SJCRH30 (cell line): ENCODE measurements at places on chromosomes 7 and 10.

DNA sequence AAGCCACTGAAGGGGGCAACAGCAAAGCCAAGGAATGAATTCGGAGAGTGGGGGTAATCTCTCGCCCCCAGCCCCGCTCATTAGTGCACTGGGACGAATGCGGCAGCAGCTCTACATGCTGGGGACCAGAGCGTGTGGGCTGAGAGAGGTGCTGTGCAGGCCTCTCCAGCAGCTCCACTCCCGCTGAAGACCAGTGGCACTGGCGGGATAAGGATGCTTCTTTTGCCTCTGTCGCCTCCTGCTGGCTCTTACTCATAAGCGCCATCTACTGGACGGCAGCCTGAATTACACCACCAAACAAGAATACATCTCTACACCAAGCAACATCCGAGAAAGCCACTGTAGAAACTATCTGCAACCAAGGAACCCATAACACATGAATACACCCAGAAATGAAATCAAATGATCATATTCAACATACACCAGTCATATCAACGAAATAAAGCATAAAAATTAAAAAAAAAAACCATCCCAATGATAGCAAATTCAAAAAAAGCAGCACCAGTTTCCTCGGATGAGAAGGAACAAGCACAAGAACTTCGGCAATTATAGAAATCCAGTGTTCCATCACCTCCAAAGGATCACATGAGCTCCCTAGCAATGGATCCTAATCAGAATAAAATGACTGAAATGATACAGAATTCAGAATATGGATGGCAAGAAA is 79.0 kb upstream of the TMEM168 start:
- H3K27me3 ChIP-seq, result no peaks in the 10 kb centered on the region
- 0 out of 2 replicates have a peak, but pooled peaks cover 4% of the 10 kb centered on the region for H3K36me3 ChIP-seq
- H3K4me1 ChIP-seq, result no peaks in the 10 kb centered on the region
- H3K27ac ChIP-seq, result no peak overlapping the region
- DNase-seq, result peak; percentile 51

GRCh38 chr7:81682873-81683272 is 87.0 kb downstream of the HGF start:
- H3K27ac ChIP-seq, result no peak overlapping the region
- no peak for DNase-seq
- peaks cover 7% of the 10 kb centered on the region for H3K4me1 ChIP-seq
- no peak overlapping the region for H3K4me3 ChIP-seq

GRCh38 chr7:134632937-134633540 is 13.6 kb upstream of the BPGM start:
- H3K36me3 ChIP-seq, result no peaks in the 10 kb centered on the region
- no peaks in the 10 kb centered on the region for H3K4me1 ChIP-seq
- DNase-seq, result peak; percentile 62
- no peak overlapping the region for H3K4me3 ChIP-seq
- H3K27me3 ChIP-seq, result no peaks in the 10 kb centered on the region

- H3K36me3 ChIP-seq, result no peaks in the 10 kb centered on the region
- no peak for DNase-seq
- H3K27ac ChIP-seq, result no peak overlapping the region
- H3K4me3 ChIP-seq, result no peak overlapping the region
- H3K4me1 ChIP-seq, result no peaks in the 10 kb centered on the region
Observed at GRCh38 chr10:57785068-57785467, 482.6 kb downstream of the IPMK start.

- DNase-seq, result no peak
- H3K4me1 ChIP-seq, result peaks cover 22% of the 10 kb centered on the region
- H3K36me3 ChIP-seq, result no peaks in the 10 kb centered on the region
- H3K27ac ChIP-seq, result no peak overlapping the region
Observed at GRCh38 chr7:95901006-95901405, 128.7 kb downstream of the DYNC1I1 start.

- no peaks in the 10 kb centered on the region for H3K27me3 ChIP-seq
- no peak for DNase-seq
Observed at GRCh38 chr7:112929421-112929820, 139.2 kb upstream of the TMEM168 start.

DNA sequence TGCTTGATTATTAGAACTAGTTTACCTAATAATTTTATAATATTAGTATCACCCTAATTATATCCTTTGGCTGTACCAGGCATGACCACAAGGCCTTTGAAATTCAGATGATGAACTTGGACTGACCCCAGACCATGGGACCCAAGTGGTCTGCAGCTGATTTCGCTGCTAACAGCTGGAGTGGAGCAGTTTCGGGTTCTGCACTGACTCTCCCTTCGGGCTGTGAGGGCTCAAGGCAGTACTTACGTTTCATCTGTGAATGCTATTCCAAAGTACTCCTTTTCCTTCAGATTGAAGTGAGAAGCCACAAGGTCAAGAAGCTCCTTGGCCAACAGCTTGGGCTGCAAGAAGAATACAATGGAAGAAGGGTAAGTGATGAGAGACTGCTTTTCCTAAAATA is 223.8 kb downstream of the PRPF18 start:
- H3K27me3 ChIP-seq, result no peaks in the 10 kb centered on the region
- no peaks in the 10 kb centered on the region; the same call in 1 of the 2 replicates for H3K4me1 ChIP-seq
- H3K36me3 ChIP-seq, result no peaks in the 10 kb centered on the region

DNA sequence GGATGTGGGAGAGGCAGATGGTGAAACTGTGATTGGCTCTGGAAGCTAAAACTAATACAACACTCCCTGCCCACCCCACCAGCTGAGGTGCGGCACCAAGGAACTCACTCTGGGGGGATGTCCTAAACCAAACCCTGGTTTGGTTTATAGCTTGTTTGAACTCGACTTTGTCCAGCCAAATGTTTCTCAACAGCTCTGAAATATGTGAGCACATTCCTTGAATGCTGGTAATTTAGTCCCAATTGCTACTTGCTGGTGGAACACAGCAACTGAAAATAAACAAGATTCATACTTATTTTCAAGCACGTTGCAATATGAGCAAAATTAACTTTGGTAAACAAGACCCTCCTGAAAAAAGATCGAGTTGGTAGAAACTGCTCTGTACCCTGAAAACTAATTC is 39.7 kb upstream of the CARD11 start:
- no peak overlapping the region for H3K4me3 ChIP-seq
- H3K4me1 ChIP-seq, result no peaks in the 10 kb centered on the region
- H3K36me3 ChIP-seq, result no peaks in the 10 kb centered on the region
- no peak overlapping the region for H3K27ac ChIP-seq
- no peak for DNase-seq

- peak; percentile 32 for DNase-seq
- H3K36me3 ChIP-seq, result no peaks in the 10 kb centered on the region
- H3K4me3 ChIP-seq, result no peak overlapping the region
- no peak overlapping the region for H3K27ac ChIP-seq
- H3K4me1 ChIP-seq, result peaks cover 27% of the 10 kb centered on the region
Observed at GRCh38 chr10:112810711-112811151, 139.3 kb upstream of the TCF7L2 start.

DNA sequence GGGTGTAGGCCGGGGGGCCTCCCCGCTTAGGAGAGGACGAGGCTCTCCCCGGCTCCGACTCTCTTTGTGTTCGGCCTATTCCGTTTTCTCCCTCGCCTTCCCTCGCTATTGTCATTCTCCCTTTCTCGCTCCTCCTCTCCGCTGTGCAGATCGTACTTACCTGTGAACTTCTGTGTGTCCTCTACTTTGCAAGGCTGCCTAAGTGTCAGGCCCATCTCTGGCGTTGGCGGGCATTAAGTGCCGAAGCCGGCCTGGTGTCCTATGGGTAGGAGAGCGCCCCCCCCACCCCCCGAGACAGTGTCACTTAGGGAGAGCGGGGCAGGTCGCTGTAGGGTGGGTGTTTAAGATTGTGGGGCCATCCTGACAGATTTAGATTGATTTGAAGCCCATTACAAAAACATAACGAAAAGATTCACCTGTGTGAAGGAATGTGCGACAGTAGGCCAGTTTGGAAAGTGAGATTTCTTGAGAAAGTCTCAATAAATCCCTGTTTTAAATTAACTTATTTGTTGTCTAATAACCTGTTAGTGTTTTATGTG is 579 bp downstream of the RBM33 start:
- peak overlapping the region; percentile 92 for H3K27ac ChIP-seq
- H3K4me3 ChIP-seq, result peak overlapping the region; percentile 94
- peak; percentile 46 for DNase-seq
- H3K27me3 ChIP-seq, result no peaks in the 10 kb centered on the region

DNA sequence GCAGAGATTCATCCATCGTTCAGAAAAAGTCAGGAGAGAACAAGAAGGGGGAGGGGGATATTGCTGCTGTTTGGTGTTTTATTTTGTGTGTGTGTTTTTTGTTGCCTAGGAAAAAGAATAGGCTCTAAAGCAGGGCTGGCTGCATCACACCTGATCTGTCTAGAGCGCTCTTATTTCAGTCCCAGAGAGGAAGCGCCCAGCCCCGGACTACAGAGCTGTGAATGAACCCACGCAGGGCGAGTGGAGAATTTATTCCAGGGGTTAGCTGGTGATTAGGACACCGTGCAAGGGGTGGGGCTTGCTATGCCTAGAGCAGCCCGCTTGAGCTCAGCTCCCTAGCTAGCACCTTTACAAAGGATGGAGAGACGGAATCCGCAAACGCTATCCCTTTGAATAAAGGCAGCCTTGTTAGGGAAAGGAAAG is 621 bp upstream of the FAM13C start:
- H3K27me3 ChIP-seq, result no peaks in the 10 kb centered on the region
- peak; percentile 37 for DNase-seq
- H3K4me3 ChIP-seq, result peak overlapping the region; percentile 66
- H3K36me3 ChIP-seq, result no peaks in the 10 kb centered on the region

GRCh38 chr7:108002726-108003598 is at the start of gene LAMB1:
Gene LAMB1, minus strand, starts transcription at chr7:108003161. Its CDS starts 276 bp downstream, at chr7:108002885.
- peak within 1 kb of the TSS; percentile 74 for H3K27ac ChIP-seq
- peak within 1 kb of the TSS; percentile 80 for H3K4me3 ChIP-seq
- peak; percentile 90 for DNase-seq
- H3K27me3 ChIP-seq, result no peaks in the 10 kb centered on the region
- H3K4me1 ChIP-seq, result peaks cover 11% of the 10 kb centered on the region; the same call in 1 of the 2 replicates

DNA sequence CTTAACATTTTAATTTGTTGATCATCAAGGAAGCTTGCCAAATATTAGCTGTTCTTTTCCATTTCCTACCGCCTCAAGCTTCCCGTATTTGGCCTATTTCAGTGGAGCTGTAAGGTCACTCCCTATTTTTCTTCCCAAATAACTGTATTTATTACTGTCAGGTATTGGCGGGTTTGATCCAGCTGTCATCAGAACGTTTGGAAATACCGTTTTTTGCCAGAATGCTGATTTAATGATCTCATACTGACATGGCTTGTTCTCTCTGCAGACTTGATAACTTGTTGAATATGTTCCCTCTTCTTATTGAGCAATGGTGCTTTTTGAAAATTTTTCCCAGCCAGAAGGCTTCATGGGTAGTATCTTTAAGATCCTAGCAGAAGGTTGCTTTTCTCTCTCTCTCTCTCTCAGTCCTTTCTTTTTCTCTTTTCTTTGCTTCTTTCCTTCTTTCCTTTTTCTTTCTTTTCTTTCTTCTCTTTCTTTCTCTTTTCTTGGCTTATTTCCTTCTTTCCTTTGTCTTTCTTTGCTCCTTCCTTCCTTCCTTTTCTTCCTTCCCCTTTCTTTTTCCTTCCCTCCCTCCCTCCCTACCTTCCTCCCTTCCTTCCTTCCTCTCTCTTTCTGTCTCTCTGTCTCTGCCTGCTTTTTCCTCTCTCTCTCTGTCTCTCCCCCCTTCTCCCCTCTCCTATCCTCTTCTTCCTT is 42.1 kb downstream of the CUX1 start:
- H3K27me3 ChIP-seq, result no peaks in the 10 kb centered on the region
- peaks cover 21% of the 10 kb centered on the region for H3K4me1 ChIP-seq
- H3K4me3 ChIP-seq, result no peak overlapping the region
- no peak overlapping the region for H3K27ac ChIP-seq

DNA sequence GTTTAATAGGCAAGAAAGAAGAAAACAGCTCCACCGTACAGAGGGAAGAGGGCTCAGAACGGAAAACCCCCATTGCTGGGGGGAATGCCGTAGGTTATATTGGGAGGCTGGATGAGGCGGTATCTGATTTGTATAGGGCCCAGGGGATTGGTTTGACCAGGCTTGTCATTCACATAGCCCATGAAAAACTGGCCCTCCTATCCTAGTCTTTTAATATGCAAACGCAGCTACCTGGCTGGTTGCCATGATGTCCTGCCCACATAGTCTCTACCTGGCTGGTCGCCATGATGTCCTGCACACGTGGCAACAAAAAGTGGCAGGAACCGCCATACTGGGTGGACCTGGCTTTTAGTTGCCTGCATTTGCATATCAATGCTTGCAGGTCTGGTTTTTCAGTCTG is 84.7 kb downstream of the AUTS2 start:
- no peak for DNase-seq
- peaks cover 4% of the 10 kb centered on the region; the same call in 1 of the 2 replicates for H3K4me1 ChIP-seq
- no peak overlapping the region for H3K4me3 ChIP-seq
- no peaks in the 10 kb centered on the region for H3K36me3 ChIP-seq
- no peak overlapping the region for H3K27ac ChIP-seq
- no peaks in the 10 kb centered on the region for H3K27me3 ChIP-seq

- DNase-seq, result no peak
- H3K4me1 ChIP-seq, result no peaks in the 10 kb centered on the region
- no peak overlapping the region for H3K27ac ChIP-seq
- no peaks in the 10 kb centered on the region for H3K27me3 ChIP-seq
Observed at GRCh38 chr10:131998050-131998844, 16.5 kb upstream of the BNIP3 start.

- no peak for DNase-seq
- H3K4me1 ChIP-seq, result no peaks in the 10 kb centered on the region
- no peaks in the 10 kb centered on the region for H3K36me3 ChIP-seq
- H3K27ac ChIP-seq, result no peak overlapping the region
- H3K27me3 ChIP-seq, result no peaks in the 10 kb centered on the region
- no peak overlapping the region for H3K4me3 ChIP-seq
Observed at GRCh38 chr10:126104767-126105166, 208.4 kb downstream of the FANK1 start.

DNA sequence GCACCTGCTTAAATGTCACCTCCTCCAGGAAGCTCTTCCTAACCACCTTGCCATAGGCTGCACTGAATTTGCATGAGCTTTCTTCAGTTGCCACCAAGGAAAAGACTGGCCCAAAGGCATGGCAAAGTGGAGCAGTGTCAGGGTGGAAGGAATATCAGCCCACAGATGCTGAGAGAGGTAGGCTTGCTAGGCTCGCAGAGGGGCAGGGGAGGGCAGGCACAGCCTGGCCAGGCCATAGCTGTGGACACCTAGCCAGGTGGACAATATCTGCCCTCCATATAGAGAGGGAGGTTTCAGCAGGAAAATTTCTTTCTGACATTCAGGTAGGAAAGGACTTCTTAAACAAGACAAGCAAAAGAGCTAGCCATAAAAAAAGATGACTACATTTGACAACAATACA is 166.3 kb downstream of the GRID1 start:
- no peaks in the 10 kb centered on the region for H3K27me3 ChIP-seq
- H3K4me3 ChIP-seq, result no peak overlapping the region
- no peak for DNase-seq
- no peaks in the 10 kb centered on the region for H3K4me1 ChIP-seq
